Left colon (tissue), 2 donors: ENCODE measurements at places on chromosomes 13 and 19. TPM values are rescaled to one million over a fixed set of nuclear protein-coding genes. Genes with fewer than 3 reads are reported as not detected.

DNA sequence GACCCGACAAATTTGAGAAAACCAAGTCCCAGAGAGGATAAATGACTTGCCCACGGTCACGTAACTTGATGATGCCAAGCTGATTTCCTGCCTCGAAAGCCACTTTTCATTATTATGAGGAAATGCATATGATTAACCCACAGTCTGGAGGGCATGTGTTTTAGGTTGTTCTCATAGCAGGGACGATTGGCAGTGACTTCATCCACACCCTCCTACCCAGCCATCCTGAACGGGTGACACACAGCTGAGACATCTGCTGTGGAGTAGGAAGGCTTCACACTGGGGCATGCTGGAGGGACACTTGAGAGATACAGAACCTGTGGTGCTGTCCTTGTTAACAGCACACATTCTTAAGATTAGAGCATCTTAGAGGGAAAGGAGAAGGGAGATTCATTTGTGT lies 65.4 kb upstream of the WDFY2 start:
- no peak for DNase-seq

Gene SIGLEC8
- total RNA-seq: 1.9 TPM

Gene LACC1
- 11.9 TPM for total RNA-seq

GRCh38 chr19:42397263-42398166 lies 7.4 kb upstream of the CNFN start:
- no peak for DNase-seq

Gene C5AR1
- 5.0 TPM for total RNA-seq

DNA sequence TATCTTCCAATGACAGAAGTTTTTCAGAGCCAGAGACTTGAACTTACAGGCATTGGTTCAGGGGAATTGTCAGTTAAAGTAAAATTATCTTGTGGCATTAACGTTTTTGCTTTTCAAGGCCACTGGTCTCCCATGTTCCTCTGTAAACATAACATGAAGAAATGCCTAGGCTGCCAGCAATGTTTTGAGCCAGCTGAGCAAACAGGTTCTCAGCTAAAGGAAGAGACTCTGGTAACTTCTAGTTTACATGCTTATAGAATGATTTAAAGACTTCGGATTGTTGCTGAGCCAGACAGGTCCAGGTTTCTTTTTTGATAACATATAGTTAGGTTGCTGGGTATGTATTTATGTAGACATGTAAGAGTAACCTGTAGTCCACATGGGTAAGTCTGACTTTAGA lies 35.7 kb downstream of the ZNF493 start:
- DNase-seq: no peak

DNA sequence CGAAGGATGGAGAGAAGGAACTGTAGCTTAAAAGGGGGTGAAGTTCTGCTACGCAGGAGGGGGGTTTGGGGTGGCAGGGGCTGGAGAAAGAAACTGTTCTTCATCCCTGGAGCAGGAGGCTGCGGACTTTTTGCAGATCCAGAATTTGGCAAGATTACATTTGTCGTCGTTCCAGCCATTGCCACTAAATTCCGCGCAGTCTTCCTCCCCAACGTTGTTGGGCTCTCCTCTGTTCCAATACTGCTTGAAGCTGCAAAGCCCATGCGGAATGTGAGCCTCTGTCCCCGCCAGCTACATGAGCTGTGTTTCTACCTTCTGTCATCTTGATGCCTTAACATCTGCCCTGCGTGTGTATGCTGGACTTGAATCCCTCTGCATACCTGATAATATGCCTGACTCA lies 4.3 kb downstream of the CD209 start:
- DNase-seq: no peak

DNA sequence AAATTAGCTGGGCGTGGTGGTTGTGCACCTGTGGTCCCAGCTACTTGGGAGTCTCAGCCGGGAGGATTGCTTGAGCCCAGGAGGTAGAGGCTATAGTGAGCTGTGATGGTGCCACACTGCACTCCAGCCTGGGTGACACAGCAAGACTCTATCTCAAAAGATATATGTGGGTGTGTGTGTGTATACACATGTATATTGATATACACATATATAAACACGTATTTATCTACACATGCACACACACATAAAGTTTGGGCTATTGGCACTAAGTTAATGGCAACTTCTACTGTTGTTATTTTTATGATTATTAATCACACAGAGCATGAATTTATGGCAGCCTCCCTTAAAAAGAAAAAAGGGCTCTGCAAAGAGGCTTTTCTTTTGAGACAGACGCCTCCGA lies 27.1 kb upstream of the ABCC4 start:
- DNase-seq: no peak

- peak; percentile 43 for DNase-seq
Observed at GRCh38 chr19:41302624-41303351, 7.2 kb upstream of the CCDC97 start.

- DNase-seq: no peak
Observed at GRCh38 chr13:110576736-110577476, 15.4 kb upstream of the RAB20 start.

Gene RNF225
- total RNA-seq: not detected

Gene LRRC25
- 5.1 TPM for total RNA-seq

GRCh38 chr19:34317311-34317927 lies 47.6 kb upstream of the GPI start:
- DNase-seq: peak; percentile 22

Gene SYT5
- total RNA-seq: 0.64 TPM
